ENCODE measurements at places on chromosomes 2 and 18.

DNA sequence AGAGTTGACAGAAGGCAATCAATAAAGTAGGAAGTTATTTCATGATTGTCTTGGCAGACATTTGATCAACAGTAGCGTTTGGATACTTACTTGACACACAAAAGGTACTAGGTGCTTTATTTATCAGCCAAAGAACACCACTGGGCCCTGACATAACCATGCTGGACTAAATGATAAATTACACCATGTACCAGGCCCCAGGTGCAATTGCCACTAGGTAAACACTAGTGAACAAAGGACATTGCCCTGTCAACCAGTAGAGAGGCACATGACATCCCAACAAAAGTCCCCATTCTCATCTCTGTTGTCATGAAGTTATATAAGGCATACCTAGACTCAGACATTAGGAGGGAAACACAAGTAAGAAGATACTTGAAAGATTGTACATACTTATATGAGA lies 747.2 kb downstream of the SATB2 start:
- no peak for DNase-seq

DNA sequence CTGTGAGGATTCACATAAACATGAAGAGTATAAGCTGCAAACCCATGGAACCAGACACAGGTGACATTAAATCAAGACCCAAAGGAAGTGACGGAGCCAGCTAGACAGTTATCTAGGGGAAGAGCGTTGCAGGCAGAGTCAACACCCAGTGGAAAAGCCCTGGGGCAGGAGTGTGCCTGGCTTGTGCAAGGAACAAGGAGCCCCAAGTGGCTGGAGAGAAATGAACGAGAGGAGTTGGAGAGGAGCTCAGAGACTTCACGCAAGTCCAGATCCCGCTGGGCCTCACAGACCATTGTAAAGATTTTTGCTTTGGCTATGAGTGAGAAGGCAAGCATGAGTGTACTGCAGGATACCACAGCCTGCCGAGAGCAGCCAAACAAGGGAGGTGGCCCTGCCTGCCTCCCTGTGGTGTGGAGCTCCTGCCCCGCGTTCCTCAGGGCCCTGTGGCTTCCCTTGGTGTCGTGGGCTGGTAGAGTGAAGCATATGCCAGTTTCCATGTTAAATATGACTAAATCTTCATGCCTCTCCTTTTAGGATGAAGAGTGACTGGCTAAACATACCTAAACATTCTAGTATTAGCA lies 88.2 kb downstream of the SP3 start:
- no peak for DNase-seq

- no peak for DNase-seq
These were observed 163.1 kb upstream of the WDSUB1 start for GRCh38 chr2:159449504-159450124.

GRCh38 chr2:151525821-151526373 lies 116.2 kb downstream of the RIF1 start:
- no peak for DNase-seq

DNA sequence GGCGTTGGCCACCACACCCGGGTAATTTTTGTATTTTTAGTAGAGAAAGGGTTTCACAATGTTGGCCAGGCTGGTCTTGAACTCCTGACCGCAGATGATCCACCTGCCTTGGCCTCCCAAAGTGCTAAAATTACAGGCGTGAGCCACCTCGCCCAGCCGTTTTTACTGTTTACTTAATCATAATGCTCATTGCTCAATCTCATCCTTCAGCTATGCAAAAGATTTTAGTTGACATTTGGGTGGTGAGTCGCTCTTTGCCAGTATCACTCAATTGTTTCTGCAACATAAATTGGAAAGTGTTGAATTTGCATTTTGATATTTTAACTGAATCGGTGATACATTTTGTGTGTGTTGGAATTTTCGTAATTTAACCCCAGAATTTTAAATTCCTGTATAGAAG lies 7.8 kb upstream of the ZNF532 start:
- no peak for DNase-seq

Measured in activated CD4-positive, alpha-beta T cell treated with anti-CD3 and anti-CD28 coated beads, Interleukin-2, amount 50 U/mL, for 4 hours (primary cell).